ENCODE measurements at places on chromosomes 2 and 18.
A peak's percentile ranks its signal among the peaks of the same experiment; 100 is the strongest.

DNA sequence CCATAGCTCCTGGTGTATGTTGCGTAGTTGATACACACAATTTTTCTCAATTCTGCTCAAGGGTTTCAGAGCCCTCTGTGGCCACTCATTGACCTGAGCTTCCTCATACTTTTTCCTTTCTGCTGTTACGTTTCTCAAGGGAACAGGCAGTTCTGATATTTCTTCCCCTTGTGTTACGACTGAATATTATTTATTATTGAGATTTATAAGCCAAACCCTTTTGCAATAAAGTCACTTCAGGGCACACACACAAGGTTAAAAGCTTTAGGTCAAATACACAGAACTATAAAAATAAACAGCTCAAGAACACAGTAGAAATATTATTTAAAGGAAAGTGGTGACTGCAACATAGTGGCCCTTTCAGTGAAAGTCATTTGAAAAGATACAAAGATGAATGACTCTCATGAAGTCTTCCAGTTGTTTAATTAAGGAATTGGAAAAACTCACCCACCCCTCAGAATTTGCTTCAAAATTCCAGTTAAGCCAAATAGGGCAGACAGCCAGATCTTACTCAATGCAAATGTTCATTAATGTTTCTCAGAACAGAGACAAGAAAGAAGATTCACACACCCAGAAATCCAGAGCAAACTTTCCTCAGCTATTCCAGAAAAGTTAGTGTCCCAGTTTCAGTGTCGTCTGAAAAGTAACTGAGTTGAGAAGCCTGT, 179.7 kb downstream of the TRIB2 start:
- DNase-seq = no peak

GRCh38 chr18:22115573-22115972, 53.8 kb upstream of the GATA6 start:
- DNase-seq = no peak

DNA sequence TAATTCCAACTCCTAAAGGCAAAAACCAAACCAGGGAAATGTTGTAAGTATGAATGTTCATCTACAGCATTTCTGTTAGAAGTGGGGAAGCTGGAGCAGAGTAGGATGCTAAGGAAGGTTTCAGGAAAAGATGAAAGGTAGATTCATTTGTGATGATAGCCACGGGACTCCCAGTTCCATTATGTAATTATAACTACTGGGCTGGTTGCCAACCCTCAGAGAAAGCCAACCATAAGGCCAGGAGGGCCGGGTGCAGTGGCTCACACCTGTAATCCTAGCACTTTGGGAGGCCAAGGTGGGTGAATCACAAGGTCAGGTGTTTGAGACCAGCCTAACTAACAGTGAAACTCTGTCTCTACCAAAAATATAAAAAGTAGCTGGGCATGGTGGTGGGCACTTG, 288.9 kb upstream of the ETAA1 start:
- DNase-seq = no peak

GRCh38 chr2:178075006-178075326, 2.4 kb upstream of the PDE11A start:
- no peak for DNase-seq

GRCh38 chr2:55106148-55106547, 55.9 kb upstream of the RTN4 start:
- no peak for DNase-seq

- no peak for DNase-seq
These were observed 5.5 kb downstream of the RBM45 start for GRCh38 chr2:178117725-178118124.

- no peak for DNase-seq
These were observed 8.9 kb downstream of the STAM2 start for GRCh38 chr2:152166633-152167032.

DNA sequence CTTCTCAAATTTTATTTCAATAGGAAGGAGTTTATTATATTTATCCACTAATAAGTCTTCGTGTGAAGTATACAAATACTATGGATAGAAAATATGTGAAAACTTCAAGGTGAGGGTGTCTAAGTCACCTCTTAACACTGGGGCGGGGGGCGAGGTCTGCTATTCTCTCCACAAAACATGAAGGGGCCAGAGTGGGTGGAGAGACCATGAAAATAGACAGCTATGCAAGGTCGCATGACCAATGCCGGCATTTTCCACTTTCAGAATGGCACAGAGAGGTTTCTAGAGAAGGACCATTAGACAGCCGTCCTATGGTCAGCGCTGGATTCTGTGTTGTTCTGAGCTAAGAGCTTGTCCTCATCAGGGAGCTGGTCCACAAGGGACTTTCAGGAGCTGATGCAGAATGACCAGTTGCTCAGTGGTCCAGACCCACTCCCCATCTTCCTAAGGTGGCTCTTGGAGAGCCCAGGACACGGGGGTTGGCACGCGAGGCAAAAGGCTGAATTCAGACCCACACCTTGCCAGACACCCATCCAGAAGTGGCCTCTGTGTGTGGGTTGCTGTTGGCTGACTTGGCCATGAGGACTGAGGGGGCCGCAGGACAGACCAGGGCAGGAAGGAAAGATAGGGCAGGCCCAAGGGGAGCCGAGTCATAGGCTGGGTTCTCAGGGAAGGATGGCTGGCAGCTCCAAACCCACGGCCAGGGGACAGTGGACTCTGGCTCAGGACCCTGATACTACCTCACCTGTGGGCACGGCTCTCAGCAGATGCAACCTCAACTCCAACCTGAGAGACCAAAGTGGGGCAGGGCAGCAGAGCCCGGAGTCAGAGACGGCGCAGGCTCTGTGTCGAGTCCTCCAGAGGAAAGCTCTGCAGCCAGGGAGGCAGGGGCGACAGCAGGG, 69.8 kb downstream of the NDUFA10 start:
- DNase-seq = no peak

DNA sequence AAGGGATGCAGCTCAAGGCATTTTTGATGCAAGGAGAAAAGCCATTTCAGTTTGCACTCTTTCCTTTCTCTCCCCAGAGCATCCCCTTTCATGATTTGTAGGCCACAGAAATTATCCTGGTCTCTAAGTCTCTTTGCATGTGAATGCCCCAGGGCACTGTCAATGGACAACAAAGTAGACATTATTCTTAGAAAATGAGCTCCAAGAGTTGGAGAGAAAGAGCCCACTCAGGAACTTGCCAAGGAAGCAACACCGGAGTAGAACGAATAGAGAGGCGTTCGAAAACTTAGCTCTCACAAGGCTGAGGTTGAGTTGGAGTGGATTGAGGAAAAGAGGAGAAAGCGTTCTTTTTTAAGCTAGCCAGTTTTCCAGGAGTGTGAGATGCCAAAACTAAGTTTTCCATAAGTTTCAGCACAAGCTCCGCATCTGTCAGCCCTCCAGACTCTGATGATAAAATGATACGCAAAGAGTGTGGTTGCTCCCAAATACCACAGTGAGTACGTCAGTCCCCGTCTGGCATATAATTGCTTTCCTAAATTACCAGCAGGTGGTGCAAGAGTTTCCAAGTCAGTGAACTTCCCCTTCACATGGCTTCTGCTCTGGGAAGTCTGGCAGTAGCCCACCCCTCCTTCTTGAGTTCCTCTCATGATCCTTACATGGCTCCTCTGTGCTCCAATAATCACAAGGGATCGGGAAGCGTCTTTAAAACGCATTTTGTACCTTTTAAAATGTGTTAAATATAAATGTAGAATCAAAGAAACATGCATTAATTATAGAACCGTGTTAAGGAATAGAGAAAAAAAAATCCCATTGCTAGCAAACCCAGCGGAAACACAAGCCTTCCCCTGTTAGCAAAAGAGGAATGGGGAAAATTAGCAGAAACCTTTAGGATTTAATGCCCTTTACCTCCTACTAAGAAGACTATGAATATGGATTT, 1060.6 kb upstream of the FANCL start:
- DNase-seq = peak; percentile 85

- no peak for DNase-seq
These were observed 1207.7 kb downstream of the SUCLG1 start for GRCh38 chr2:83251321-83251872.

- no peak for DNase-seq
These were observed 174.1 kb downstream of the TFCP2L1 start for GRCh38 chr2:121110924-121111323.

GRCh38 chr2:97664636-97664970, 759 bp upstream of the ACTR1B start:
- no peak for DNase-seq

GRCh38 chr2:30393510-30393909, 53.5 kb upstream of the LCLAT1 start:
- no peak for DNase-seq

DNA sequence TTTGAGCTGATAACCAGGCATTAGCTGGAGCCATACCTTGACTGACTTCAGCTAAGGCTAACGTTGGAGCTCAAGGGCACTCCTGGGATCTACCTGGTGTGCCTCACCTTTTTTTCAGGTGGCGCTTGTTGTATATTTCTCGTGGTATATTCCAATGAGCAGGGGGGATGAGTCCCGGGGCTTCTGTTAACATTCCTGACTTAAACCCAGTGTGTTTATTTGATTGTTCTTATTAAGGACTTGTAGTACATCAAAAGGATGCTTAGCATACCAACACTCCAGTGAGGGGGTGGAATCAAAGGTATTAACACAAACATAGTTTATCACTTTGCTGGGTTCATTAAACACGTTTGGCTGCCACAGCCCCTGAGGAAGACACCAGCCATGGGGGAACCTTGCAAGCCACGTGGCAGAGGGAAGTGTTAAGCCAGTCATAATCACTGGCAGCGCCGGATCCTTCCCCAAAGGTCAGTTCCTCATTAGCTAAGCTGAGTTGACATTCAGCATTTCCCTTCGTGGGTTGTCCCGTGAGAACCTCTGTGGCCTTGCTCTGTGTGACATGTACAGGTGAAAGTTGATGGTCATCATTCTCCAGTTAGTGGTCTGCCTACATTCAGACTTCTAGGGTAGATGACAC, 119.5 kb upstream of the MCFD2 start:
- peak; percentile 60 for DNase-seq

DNA sequence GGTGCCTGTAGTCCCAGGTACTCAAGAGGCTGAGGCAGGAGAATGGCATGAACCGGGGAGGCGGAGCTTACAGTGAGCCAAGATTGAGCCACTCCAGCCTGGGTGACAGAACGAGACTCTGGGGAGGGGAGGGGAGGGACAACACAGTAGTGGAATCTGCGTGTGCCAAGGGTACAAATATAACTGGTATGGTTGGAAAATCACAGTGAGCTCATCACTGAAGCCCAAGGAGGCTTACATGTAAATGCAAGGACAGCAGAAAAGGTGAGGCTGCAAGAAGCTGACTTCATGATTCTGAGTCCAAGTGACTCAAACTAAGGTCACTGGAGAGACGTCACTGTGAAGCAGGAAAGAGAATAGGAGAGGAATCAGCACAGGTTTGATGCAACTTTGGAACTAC, 9.2 kb downstream of the SEPTIN10 start:
- DNase-seq = no peak

GRCh38 chr2:241030883-241031282, 32.5 kb downstream of the SNED1 start:
- no peak for DNase-seq

GRCh38 chr2:200258081-200258480, 48.4 kb upstream of the SPATS2L start:
- no peak for DNase-seq

GRCh38 chr2:96267159-96267971, 1.3 kb downstream of the CIAO1 start:
- peak; percentile 57 for DNase-seq

DNA sequence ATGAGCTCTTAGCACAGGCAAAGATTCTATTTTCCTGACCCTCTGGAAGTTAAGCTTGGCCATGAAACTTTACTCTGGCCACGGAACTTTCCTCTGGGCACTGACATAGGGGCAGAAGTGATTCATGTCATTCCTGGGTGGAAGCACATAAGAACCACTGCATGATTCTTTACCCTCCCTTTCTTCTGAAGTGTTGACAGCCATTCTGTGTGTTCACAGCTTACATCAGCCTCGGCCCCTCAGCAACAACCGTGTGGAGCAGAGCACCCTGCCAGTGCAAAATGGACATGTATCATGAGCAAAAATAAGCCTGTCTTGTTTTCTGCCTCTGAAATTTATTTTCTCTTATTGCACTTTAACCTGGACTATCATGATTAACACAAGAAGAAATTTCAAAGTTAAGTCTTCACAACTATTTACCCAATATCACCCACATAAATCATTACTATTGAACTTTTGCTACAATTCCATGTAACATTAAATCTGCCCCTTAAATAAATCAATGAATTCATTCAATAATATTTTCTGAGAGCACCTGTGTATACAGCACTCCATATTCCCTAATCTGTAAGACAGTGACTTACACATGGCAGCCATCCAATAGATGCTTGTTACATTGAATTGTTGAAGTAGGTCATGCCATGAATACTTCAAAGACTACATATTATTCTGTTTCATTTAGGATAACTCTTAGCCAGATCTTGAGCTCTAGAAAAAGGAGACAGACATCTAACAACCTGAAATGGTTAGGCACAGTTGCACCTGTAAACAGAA, 531.9 kb downstream of the IRS1 start:
- no peak for DNase-seq

- DNase-seq = no peak
These were observed 36.8 kb downstream of the KCNG3 start for GRCh38 chr2:42457011-42457410.

DNA sequence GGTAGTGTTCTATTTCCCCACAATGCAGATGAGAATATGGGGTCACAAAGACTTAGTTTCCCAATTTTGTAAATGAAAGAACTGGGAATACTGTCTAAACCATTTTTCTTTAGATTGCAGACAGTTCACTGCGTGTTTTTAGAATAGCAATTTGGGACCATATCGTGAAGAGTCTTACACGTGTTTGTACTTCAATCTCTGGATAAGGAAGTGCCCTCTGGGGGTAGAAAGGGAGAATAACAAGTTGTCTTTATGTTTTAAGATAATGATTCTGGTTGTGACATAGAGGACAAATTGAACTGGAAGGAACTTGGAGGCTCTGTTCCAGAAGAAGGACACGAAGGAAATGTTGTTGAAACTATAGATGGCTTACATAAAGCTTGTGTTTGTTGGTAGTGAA, 457.7 kb downstream of the CBLN2 start:
- no peak for DNase-seq

DNA sequence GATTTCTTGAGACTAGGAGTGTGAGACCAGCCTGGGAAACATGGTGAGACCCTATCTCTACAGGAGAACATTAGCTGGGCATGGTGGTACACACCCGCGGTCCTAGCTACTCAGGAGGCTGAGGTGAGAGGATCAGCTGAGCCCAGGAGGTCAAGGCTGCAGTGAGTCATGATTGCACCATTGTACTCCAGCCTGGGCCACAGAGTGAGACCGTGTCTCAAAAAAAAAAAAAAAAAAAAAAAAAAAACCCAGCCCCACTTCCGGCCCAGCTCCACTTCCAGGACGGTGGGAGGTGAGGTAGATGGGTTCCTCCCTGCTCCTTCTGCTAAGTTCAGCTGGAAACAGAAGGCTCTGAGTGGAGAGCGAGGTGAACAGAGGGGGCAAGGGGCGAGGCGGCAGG, 41.4 kb upstream of the NFATC1 start:
- no peak for DNase-seq

- no peak for DNase-seq
These were observed 261.0 kb upstream of the SIX3 start for GRCh38 chr2:44680424-44680971.

GRCh38 chr2:217459680-217460405, 543.0 kb downstream of the TNS1 start:
- DNase-seq = no peak
